ENCODE measurements at places on chromosomes 2 and 18. TPM values are rescaled to one million over a fixed set of nuclear protein-coding genes. Genes with fewer than 3 reads are reported as not detected.

- DNase-seq, result no peak
Observed at GRCh38 chr18:51425475-51425874, 228.0 kb upstream of the MEX3C start.

GRCh38 chr18:76462326-76462694, 32.7 kb downstream of the ZNF516 start:
- no peak for DNase-seq

DNA sequence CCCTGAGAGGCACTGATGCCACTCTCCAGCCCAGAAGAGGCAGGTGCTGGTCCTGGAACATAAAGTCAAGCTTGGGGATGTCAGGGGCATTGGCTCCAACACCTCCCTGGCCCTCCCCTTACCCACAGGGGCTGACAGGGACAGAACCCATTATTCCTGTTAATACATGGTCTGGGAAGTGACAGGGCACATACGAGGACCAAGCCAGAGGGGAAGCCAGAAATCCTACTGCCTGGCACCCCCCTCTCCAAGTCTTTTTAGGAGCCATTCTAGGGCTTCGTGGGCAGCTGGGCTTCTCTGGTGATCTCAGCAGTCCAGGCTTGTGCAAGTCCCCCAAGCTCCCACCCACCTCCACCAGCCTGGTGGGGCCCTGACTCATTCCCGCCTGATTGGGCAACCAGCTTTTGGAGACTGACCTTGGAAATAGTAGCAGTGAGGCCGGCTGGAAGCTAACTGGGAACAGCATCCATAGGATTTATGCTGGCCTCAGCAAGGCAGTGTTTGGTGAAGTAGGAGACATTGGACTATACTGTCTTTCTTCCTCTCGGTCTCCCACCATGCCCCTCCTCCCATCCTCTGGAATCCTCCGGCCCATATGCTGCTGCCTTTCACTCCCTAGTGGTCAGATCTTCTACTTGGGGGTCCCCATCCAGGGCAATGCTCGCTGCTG, 86.4 kb upstream of the HK2 start:
- DNase-seq, result no peak

The VPS4B gene
- 43.6 TPM for total RNA-seq

The ANKRD30B gene
- total RNA-seq, result not detected

Measured in lower leg skin (tissue), 4 donors.